ENCODE measurements at places on chromosomes 6 and 20.

GRCh38 chr20:59925899-59926298 lies 7.5 kb downstream of the SYCP2 start:
- H3K27me3 ChIP-seq, result peaks cover 2% of the 10 kb centered on the region
- H3K27ac ChIP-seq, result no peak overlapping the region

GRCh38 chr20:56826306-56826704 lies 197.2 kb downstream of the TFAP2C start:
- H3K27me3 ChIP-seq, result peaks cover 12% of the 10 kb centered on the region
- H3K4me3 ChIP-seq, result no peak overlapping the region
- no peaks in the 10 kb centered on the region for H3K36me3 ChIP-seq
- DNase-seq, result no peak

GRCh38 chr6:26273673-26274588 lies 91.1 kb upstream of the BTN3A2 start:
- H3K4me1 ChIP-seq, result peaks cover 45% of the 10 kb centered on the region
- no peaks in the 10 kb centered on the region for H3K27me3 ChIP-seq
- peak; percentile 86 for DNase-seq
- H3K36me3 ChIP-seq, result no peaks in the 10 kb centered on the region
- H3K4me3 ChIP-seq, result peak overlapping the region; percentile 78

DNA sequence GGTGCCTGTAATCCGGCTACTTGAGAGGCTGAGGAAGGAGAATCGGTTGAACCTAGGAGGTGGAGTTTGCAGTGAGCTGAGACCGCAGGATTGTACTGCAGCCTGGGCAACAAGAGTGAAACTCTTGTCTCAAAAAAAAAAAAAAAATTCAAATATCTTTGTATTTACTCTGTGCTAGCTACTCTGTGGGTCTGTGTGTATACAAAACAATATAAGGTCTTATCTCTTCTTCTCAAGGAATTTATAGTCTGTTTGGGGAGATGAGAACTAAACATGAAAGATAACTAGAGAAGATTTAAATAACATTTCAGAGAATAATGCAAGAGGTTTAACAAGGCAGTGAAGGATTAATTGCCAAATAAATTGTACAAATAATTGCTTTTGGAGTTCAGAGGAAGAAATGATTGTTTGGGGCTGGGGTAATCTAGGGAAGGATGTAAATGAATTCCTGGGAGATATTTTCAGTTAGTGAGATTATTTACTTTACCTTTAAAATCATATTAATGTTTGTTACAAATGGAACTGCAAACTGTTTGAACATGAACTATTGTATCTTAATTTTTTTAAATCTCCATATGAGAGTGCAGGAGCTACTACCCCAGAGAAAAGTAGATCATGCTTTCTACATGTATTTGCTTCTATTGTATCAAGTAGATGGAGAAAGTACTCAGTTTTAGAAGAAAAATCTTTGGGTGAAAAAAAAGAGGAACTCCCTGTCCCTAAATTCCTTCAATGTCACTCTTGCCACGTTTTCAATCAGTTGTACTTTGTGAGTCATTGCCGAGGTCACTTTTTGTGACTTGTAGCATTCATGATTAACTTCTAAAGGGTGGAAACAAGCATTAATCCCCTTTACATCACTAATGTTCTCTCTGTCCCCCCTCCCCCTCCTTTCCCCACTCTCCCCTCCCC lies 39.0 kb downstream of the NCOA3 start:
- no peak overlapping the region for H3K4me3 ChIP-seq
- no peaks in the 10 kb centered on the region for H3K27me3 ChIP-seq
- DNase-seq, result peak; percentile 92
- H3K36me3 ChIP-seq, result no peaks in the 10 kb centered on the region
- no peak overlapping the region for H3K27ac ChIP-seq

GRCh38 chr20:22379472-22379871 lies 204.9 kb downstream of the FOXA2 start:
- no peaks in the 10 kb centered on the region for H3K4me1 ChIP-seq
- H3K4me3 ChIP-seq, result no peak overlapping the region
- H3K27me3 ChIP-seq, result no peaks in the 10 kb centered on the region
- H3K27ac ChIP-seq, result no peak overlapping the region

DNA sequence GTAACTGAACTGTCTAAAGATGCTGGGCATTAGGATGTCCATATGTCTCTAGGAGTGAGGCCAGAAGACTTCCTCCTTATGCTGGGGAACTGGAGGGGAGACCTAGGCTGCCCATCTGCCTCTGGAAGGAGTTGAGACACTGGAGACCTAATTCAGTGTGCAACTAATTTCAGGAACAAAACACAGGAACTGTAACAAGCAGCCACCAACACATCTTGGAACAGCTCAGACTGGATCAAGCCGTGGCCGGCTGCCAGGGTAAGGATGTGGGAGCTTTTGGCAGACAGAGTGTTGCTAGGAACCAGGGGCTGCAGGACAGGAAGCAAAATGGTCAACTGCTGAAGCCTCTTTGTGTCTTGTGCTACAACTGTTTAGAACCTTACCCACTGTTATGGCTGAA lies 16.4 kb upstream of the MAS1 start:
- no peak overlapping the region for H3K4me3 ChIP-seq
- H3K4me1 ChIP-seq, result no peaks in the 10 kb centered on the region
- H3K27ac ChIP-seq, result no peak overlapping the region

DNA sequence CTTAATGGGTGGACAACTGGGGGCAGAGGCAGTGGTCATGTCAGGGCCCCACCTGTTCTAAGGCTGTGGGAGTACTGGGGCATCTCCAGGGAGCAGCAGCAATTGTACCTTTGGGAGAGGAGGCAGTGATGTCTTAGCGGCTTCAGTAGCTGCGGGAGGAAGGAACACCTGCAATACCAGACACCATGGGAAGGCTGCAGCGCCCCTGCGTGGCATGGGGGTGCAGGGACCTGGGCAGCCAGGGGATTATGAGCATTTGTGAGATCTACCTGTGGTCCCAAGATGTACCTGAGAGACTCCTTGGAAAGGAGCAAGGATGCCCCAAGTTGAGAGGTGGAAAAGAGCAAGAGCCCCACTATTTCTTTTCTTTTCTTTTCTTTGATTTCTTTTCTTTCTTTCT lies 112.1 kb upstream of the GPR6 start:
- H3K36me3 ChIP-seq, result no peaks in the 10 kb centered on the region
- no peak for DNase-seq
- no peak overlapping the region for H3K27ac ChIP-seq
- H3K4me3 ChIP-seq, result no peak overlapping the region
- H3K27me3 ChIP-seq, result no peaks in the 10 kb centered on the region
- H3K4me1 ChIP-seq, result no peaks in the 10 kb centered on the region

GRCh38 chr6:19836799-19837510 lies at the start of gene ID4:
ID4 (plus strand) TSS chr6:19837370; CDS start chr6:19837755, 385 bp downstream.
- H3K27me3 ChIP-seq, result peaks cover 96% of the 10 kb centered on the region
- H3K36me3 ChIP-seq, result no peaks in the 10 kb centered on the region
- peak within 1 kb of the TSS; percentile 16 for H3K4me3 ChIP-seq
- DNase-seq, result peak; percentile 70
- H3K4me1 ChIP-seq, result peaks cover 14% of the 10 kb centered on the region
- no peak within 1 kb of the TSS for H3K27ac ChIP-seq

DNA sequence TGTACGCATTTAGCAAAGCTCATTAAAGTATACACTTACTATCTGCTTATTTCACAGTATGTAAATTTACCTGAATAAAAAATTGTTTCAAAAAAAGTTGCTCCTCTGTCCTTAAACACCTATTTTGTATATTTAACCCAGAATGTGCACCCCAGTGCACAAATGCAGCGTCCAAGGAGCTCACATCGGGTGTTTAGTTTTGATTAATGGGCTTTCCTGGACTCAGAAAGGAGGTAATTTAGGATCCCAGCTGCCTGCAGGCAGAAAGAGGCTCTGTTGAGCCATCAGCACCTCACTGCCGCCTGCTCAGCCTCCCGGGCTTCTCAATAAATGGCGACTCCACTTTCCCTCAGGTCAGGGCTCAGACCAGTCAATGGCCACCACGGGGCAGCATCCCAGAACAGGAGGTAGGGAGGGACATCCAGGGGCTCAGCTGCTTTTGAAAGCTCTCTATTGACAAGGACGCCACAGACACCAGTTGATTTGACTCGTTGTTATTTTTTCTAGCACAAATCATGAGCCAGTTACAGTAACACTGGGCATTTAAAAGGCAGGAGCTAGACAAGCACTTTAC lies 70.2 kb upstream of the TBC1D7 start:
- no peak overlapping the region for H3K4me3 ChIP-seq
- DNase-seq, result no peak
- peaks cover 5% of the 10 kb centered on the region for H3K4me1 ChIP-seq
- no peaks in the 10 kb centered on the region for H3K36me3 ChIP-seq

DNA sequence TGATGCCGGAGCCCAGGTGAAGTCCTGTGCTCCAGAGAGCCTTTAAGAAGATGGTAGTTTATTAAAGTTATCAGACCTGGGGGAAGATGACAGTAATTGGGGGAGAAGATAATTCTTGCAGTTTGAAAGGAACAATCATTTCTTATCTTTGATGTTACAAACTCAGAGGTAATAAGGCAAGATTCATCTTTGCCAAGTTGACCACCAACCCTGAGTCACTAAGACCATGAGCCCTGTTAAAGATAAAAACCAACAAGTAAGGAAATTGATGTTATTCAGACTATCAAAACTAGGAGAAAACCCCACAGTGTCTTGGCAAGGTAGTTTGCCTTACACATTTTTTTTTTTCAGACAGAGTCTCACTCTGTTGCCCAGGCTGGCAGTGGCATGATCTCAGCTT lies 73.1 kb downstream of the MKKS start:
- H3K36me3 ChIP-seq, result no peaks in the 10 kb centered on the region
- no peak for DNase-seq
- no peaks in the 10 kb centered on the region for H3K27me3 ChIP-seq
- H3K4me3 ChIP-seq, result no peak overlapping the region

DNA sequence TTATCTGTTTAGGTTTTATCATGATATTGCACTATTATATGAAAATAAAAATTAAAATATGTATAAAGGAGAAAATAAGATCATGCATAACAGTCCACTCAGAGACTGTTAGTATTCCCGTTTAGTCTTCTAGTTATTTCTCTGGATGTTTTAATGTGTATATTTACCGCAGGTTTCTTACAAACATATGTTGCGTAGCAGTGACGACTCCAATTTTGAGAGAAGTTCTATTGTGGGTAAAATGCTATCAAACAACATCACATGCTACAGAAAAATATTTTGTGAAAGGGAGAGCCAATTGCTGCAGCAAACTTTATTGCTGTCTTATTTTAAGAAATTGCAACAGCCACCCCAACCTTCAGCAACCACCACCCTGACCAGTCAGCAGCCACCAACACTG lies 72.4 kb upstream of the NXT1 start:
- no peaks in the 10 kb centered on the region for H3K4me1 ChIP-seq
- DNase-seq, result no peak
- H3K4me3 ChIP-seq, result no peak overlapping the region
- H3K27me3 ChIP-seq, result no peaks in the 10 kb centered on the region

GRCh38 chr6:71602385-71603007 lies 283.9 kb upstream of the RIMS1 start:
- no peak for DNase-seq
- no peaks in the 10 kb centered on the region for H3K36me3 ChIP-seq
- H3K27me3 ChIP-seq, result no peaks in the 10 kb centered on the region
- H3K27ac ChIP-seq, result no peak overlapping the region
- H3K4me1 ChIP-seq, result no peaks in the 10 kb centered on the region

GRCh38 chr6:105900125-105900937 lies 185.8 kb upstream of the PRDM1 start:
- H3K27me3 ChIP-seq, result no peaks in the 10 kb centered on the region
- no peak overlapping the region for H3K27ac ChIP-seq
- peak; percentile 65 for DNase-seq
- peaks cover 15% of the 10 kb centered on the region for H3K4me1 ChIP-seq
- no peaks in the 10 kb centered on the region for H3K36me3 ChIP-seq

- H3K27ac ChIP-seq, result no peak overlapping the region
- H3K27me3 ChIP-seq, result no peaks in the 10 kb centered on the region
- DNase-seq, result no peak
- H3K36me3 ChIP-seq, result no peaks in the 10 kb centered on the region
- H3K4me3 ChIP-seq, result no peak overlapping the region
These were observed 222.6 kb upstream of the QKI start for GRCh38 chr6:163191704-163192537.

DNA sequence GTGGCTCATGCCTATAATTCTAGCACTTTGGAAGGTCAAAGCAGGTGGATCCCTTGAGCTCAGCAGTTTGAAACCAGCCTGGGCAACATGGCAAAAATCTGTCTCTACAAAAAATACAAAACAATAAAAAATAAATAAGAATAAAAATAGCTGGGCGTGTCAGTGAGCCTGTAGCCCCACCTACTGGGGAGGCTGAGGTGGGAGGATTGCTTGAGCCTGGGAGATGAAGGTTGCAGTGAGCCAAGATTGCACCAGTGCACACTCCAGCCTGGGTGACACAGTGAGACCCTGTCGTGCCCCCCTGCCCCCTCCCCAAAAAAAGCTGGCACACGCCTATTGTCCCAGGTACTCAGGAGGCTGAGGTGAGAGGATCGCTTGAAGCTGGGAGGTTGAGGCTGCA lies 35.1 kb upstream of the SRPK1 start:
- no peaks in the 10 kb centered on the region for H3K36me3 ChIP-seq
- no peaks in the 10 kb centered on the region for H3K4me1 ChIP-seq
- H3K27ac ChIP-seq, result no peak overlapping the region
- H3K27me3 ChIP-seq, result no peaks in the 10 kb centered on the region
- no peak overlapping the region for H3K4me3 ChIP-seq

DNA sequence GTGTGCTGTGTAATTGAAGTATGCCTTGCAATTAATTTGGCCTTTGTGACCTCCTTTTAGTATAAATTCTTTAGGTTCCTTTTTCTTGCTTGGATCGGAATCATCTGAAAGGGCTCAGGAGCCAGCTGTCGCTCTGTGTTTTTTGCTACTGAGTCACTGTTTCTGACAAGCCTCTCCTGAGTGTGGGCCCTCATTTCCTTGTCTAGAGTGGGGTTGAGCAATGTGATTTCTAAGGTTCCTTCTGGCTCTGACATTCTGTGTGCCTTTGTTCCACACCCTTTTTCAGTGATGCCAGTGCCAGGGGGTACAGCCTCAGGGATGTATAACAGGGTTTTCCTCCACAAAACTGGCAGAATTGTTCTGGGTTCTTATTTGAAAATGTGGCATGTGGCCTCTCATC lies 26.5 kb downstream of the DAAM2 start:
- H3K4me3 ChIP-seq, result no peak overlapping the region
- H3K36me3 ChIP-seq, result no peaks in the 10 kb centered on the region
- DNase-seq, result no peak
- no peak overlapping the region for H3K27ac ChIP-seq
- H3K4me1 ChIP-seq, result no peaks in the 10 kb centered on the region
- H3K27me3 ChIP-seq, result no peaks in the 10 kb centered on the region

DNA sequence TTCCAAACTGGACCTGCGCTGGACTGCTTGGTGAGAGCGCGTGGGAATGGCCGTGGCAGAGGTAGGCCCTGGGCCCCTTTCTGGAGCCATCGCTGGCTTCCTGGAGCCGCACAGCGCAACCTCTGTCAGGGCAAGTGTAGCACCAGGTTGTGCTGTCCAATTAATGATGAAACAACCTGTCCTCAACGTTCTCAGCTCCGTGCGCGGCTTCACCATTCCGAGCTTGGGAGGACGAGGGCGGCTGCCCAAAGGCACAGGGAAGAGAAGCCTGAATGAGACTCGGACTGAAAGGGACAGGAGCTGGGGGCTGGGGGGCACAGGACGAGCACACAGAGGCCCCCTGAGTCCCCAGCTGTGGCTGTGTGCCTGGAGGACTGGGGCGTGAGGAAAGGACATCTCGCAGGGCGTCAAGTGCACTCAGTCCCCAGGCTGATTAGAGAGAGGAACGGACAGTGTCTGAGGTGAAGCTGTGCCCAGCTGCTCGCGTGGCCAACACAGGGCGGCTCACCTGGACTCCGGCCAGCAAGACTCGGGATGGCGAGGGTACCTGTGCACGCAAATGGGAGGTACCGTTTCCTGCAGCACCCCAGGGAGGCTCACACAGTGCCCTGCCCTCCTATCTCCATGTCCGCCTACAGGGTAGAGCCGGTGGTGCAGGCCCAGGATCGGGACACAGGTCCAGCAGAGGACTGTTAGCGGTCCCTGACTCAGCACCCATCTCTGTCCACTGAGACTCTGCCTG lies 403.3 kb downstream of the TAF4 start:
- no peaks in the 10 kb centered on the region for H3K4me1 ChIP-seq
- DNase-seq, result no peak
- no peak overlapping the region for H3K4me3 ChIP-seq
- no peaks in the 10 kb centered on the region for H3K27me3 ChIP-seq
- no peaks in the 10 kb centered on the region for H3K36me3 ChIP-seq
